ENCODE measurements at places on chromosomes 6 and 20.

DNA sequence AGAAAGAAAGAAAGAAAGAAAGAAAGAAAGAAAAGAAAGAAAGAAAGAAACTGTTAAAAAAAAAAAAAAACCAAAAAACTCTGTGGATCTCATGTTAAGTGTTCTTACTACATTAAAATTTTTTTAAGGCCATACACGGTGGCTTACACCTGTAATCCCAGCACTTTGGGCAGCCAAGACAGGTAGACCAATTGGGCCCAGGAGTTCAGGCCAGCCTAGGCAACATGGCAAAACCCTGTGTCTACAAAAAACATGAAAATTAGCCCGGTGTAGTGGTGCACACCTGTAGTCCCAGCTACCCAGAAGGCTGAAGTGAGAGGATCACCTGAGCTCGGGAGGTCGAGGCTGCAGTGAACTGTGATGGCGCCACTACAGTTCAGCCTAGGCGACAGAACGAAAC, 4.6 kb upstream of the BPIFA1 start:
- DNase-seq, result no peak

DNA sequence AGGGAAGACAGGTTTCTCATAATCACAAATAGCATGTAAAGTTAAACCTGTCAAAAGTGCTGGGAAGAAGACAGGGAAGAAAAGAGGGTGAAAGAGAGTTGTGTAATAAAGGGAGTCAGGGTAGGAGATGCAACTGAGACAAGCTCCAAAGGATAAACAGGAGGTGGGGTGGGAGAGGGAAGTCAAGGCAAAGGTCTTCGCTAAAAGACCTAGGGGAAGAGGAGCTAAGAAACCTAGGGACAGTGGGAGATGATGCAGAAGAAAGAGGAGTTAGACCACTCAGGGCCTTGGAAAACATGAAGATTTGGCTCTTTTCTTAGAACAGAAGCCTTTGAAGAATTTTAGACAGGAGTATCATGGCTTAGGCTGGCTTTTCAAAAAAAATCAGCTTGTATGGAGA, 7.0 kb downstream of the PRR3 start:
- DNase-seq, result no peak

DNA sequence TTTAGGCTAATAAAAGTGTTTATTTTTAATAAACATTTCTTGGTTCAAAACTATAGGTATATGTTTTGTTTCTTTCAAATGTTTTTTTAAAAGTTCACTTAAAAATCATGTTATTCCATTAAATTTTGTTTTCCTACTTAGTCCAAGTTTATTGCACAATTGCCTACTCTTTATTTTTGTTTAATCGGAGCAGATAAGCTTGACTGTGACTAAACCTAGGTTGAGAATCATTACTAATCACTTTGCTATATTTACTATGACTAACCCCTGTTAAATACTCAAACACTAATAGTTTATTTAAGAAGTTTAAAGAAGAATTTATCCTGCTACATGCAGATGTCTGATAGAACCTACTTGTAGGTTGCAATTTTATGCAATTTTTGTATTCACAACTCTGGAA, 18.8 kb downstream of the MAP3K4 start:
- DNase-seq, result no peak

- DNase-seq, result no peak
Observed at GRCh38 chr20:13166437-13166836, 54.6 kb upstream of the ISM1 start.

DNA sequence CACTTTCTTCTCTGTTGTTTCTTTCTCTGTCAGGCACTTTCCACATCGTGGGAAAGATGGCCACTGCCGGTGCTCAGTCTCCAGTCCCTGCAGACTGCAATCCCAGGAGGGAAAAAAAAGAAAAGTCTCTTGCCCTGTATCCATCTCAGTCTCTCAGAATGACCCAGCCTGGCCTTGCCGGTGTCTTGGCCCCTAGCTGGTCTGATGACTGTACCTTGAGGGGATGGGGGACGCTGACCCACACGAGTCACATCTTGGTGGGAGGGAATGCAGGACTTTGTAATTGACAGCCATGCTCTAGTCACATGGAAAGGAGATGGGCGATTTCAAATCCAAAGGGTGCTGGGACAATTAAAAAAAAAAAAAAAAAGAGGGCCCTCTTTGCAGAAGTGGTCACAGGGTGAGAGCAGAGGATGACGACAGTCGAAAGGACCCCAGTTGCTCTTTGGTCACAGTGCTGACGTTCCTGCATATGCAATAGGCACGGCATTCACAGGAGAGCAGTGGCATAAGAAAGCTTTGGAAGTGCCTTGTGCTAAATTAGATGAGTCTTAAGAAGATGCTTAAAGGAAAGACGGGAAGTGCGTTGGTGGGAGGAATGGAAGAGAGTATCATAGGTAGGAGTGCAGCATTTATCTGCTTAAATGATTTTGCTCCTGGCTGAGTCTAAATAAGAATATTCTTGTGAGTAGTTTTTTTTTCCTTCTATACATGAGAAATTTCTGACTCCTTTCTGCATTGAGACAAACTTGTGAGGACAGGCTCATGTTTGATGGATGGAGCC, 63.9 kb upstream of the AKAP12 start:
- no peak for DNase-seq

GRCh38 chr20:53738039-53738944, 144.7 kb upstream of the ZNF217 start:
- DNase-seq, result no peak

- no peak for DNase-seq
Observed at GRCh38 chr6:145368075-145368474, 367.2 kb downstream of the EPM2A start.

DNA sequence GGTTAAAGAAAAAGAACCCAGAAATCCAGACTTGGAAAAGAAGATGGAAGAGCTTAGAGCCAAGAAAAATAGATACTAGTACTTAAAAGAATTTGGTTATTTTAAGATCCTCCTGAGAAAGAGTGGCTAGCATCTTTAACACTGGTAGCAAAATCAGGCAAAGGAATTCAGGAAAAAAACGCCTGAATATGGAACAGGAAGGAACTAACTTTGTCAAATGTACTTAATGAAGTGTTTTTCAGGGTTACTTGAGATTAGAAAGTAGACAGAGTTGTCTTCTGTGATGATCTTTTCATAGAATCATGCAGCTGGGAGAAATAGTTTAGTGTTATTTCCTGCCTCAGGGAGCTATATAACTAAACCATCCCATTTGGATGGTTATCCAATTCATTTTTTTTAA, 50.8 kb upstream of the SASH1 start:
- DNase-seq, result no peak

GRCh38 chr6:133985970-133986369, 32.9 kb downstream of the TBPL1 start:
- DNase-seq, result no peak

DNA sequence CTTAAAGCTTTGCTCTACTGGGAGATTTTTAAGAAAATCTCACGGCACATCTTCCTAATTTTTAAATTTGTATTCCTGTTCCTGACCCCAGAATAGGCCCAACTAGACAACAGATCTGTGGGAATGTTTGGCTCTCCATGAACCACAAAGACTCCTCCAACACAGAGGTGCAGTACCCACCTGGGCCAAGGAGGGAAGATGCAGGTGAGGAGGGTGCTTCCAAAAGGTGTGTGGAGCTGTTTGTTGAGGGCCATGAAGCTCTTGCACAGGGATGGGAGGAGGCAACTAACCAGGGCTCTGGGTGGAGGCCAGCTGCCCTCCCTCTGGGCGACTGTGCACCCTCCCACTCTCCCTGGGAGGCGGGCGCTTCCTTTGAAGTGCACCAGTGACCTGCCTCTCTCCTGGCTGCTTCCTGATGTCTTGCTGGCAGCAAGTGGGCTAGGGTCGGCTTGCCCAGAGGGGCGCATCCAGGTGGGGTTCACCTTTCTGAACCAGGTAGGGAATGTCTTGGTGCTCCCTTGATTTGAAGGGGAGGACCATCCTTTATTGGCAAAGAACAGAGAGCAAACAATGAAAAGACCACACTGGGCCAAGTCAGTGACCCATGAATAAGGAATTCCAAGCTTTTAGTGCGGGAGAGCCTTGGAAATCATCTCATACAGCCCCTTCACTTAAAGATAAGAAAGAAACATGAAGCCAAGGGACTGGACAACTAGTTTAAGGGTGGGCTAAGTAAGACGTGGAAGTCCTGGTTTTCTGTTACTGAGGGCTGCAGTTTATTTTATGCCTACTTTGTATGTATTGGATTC, 76.0 kb downstream of the ANKRD6 start:
- no peak for DNase-seq

GRCh38 chr6:140537834-140538705, 1163.6 kb upstream of the CITED2 start:
- no peak for DNase-seq

DNA sequence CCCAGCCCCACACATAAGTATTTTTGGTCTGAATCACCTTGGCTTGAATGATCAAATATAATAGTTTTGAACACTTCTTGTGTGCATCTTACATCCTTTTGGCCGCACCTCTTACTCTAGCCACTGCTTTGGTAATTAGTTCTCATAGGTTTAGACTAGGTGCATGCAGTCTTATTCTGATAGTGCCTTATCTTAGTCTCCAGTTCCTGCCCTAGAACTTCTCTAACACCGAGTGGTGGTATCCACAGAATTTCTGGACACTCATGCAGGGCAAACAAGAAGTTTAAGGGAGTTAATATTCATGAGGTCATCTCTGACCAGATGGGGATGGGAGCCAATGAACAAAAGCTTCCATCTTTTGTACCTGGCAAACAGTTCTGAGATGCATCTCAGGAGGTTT, 77.5 kb upstream of the AKIRIN2 start:
- no peak for DNase-seq

DNA sequence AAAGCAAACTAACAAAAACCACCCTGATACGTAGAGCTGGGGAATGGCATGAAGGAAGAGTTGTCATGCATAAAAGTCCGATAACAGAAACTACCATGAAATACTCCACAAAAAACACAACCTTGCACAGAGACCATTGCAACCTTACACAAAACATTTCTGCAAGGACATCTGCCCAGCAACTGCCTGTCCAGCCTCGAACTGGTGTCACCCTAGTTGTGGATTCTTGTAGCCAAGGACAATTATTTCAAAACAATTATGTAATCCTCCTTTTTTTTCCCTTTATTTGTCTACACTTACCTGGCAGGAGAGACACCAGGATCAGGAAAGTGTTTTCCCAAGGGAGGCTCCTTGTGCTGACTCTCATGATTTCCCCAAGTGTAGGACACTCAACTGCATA, 232.5 kb upstream of the SYNDIG1 start:
- no peak for DNase-seq

DNA sequence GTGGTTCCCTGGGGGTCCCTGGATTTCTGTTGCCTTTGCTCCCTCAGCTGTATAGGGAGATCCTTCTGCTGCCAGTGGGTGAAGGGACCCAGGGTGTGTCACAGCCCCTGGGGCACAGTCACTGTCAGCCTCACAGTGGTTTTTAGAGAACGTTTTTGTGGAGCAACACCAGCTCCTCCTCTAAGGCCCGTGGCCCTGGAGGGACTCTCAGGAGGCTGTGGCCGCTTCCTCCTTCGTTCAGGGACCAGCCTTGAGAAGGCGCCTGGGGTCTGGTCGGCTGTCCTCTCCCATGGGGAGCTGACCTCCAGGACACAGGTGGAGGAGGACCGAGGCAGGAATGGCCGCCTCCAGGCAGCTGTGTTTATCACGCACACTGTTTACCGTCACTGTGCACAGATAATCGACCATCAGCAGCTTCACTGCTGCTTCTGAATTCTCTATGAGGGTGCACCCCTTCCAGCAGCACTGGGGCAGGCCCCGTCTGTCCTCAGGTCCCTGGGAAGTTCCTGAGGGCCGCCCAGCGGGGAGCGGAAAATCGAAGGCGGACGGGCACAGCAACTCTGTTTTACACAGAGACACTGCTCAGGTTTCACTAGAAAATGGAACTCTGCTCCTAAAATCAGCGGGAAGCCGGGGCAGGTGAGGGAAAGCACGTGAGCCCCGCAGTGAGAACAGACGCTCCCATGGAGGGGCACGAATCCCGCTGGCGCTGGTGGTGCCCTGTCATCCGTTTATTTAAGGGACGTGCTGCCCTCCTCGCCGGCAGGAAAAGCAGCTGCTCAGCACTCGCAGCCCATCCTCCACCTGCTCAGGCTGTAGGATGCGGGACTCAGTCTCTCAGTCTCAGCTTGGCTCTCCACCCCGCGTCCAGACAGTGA, 10.4 kb upstream of the FRMD1 start:
- no peak for DNase-seq

DNA sequence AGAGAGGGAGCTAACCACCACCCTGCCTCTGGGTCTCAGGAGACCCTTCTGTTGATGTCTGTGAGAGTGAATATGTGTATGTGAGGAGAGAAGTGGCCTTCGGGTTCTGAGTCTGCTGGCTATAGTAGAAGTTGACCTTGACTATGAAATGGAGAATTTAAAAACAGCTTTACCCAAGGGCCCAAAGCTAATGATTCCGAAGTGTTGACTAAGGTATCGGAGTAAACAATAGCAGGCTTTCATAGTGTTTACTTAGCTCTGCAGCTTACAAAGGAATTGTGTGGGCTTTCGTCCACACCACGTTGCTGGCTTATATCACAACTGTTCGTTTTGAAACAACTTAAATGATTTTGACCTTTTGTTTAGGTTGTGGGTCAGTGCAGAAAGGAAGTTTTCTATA, 126.5 kb upstream of the JAG1 start:
- no peak for DNase-seq

- DNase-seq, result no peak
Observed at GRCh38 chr6:137761072-137761471, 106.0 kb upstream of the TNFAIP3 start.

- no peak for DNase-seq
Observed at GRCh38 chr6:122571888-122572287, 38.3 kb upstream of the PKIB start.

DNA sequence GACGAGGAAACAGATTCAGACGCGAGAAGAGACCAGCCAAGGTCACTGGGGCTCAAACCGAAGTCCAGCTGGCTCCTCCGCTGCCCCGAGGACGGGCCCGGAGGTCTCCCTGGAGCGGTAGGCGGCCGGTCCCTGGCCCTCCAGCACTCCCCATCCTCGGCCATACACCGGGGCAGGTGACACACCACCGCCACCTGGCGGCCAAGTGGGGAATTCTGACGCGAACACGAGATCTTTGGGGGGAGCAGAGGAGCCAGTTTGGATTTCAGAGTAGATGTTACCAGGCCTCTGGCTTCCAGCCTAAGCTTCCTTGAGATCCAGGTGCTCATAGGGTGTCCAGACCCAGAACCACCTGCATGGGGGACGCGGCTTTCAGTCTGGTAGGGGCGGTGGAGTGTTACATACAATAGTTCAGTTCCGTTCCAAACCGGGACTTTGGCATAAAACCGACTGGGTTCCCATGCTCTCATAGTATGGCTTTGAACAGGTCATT, 16.1 kb downstream of the BPIFB1 start:
- DNase-seq, result peak; percentile 59

DNA sequence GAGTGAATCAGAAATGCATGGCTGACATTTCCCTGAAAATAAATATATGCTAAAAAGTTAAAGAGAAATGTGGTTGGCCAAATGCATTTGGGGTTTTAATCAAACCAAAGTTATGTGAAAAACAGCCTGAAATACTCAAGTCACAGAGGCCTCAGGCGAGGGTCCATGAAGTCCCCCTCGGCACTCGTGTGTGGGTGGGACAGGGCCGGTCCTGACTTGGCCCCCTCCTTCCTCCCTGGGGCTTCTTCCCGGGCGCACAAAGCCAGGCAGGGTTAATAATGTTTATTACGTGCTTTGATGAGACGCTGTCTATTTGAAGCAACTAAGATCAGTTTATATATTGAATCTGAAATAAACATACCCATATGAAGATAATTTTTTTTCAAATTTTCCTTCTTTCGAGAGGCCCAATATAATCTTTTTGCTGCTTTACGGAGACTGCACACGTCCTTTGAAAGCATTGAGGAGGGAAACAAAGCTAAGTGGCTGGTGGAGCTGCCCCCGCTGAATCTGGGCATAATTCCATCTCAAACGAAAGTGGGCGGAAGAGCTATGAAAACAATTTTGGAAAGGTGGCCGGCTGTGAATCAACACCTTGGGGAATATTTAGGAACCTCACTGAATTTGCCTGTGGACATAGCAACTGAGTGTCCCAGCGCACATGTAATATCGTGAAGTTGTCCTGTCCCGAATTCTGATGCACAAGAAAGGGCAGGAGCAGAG, 55.8 kb upstream of the SMOC2 start:
- no peak for DNase-seq
